ENCODE measurements at places on chromosomes 12 and 14.

DNA sequence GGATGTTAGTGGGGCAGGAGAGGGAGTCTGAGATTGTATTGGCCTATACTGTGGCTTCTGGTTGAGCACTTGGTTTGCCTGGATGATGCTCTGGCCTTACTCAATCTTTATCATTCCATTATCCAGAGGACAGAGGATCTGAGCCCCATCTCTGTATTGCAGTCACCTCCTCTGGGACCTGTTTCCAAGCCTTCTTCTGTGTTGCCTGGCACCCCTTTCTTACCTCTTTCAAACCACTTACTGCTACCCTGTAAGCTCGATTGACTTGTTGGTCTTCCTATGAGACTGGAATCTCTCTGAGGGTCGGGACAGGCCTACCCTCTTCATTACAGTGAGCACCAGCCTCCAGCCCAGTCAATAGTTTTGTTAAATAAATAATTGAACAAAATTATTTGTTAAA, 3.0 kb upstream of the FOS start:
- no peak for DNase-seq

GRCh38 chr12:68446901-68447796, 115.0 kb upstream of the MDM1 start:
- no peak for DNase-seq

DNA sequence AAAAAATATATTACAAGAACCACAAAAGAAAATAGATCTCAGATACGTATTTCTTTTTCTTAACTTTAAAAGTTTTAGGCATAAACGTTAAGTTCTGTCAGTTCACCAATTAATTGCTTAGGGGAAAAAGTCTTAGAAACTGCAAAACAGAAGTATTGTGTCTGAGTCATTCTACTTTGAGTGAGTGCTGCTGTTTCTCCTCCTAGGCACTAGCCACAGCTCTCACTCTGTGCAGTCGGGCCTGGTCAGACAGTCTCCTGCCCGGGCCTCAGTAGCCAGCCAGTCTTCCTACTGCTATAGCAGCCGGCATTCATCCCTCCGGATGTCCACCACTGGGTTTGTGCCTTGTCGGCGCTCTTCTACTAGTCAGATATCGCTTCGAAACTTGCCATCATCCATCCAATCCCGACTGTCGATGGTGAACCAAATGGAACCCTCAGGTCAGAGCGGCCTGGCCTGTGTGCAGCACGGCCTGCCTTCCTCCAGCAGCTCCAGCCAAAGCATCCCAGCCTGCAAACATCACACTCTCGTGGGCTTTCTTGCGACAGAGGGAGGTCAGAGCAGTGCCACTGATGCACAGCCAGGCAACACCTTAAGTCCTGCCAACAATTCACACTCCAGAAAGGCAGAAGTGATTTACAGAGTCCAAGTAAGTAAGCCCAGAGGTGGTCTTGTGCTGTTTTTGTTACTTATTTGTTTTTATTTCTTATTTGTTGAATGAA, 201.3 kb downstream of the PCNX1 start:
- DNase-seq, result no peak

DNA sequence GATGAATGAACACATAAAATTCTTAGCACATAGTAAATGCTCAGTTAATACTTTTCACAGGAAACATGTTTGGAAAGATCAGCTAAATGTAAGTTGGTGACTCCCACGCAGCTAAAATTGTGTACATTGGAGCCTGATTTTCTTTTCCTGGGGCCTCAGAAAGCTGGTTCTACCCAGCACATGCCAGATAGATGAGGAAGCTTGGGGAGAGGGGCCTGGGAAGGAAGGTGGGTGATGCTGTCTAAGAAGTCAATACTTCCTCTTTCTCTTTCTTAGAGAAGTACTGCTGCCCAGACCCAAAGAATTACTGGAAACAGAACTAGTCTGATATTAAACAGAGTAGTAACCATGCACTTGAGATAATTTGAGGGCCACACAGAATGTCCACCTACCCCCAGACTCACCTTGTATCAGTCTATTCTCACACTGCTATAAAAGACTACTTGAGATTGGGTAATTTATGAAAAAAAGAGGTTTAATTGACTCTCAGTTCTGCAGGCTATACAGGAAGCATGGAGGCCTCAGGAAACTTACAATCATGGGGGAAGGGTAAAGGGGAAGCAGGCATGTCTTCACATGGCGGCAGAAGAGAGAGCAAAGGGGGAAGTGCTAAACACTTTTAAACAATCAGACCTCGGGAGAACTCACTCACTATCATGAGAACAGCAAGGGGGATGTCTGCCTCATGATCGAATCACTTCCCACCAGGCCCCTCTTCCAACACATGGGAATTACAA, 123.3 kb upstream of the MED13L start:
- DNase-seq, result peak; percentile 27
